Fibroblast of lung (primary cell): ENCODE measurements at places on chromosomes 3 and 15. TPM values are rescaled to one million over a fixed set of nuclear protein-coding genes. Genes with fewer than 3 reads are reported as not detected.

The EPHB1 gene
- total RNA-seq, result 0.50 TPM in 1 of 2 replicates, not detected in the other

The FOXL2 gene
- total RNA-seq, result under 0.01 TPM in 2 replicates

The SPESP1 gene
- 4.6 and 8.2 TPM in 2 replicates for total RNA-seq

The C3orf52 gene
- total RNA-seq, result 1.8 TPM in 2 replicates

The ECE2 gene
- total RNA-seq, result not detected in 2 replicates

The KNG1 gene
- total RNA-seq, result not detected in 2 replicates

The ARHGEF3 gene
- 14.1 and 16.7 TPM in 2 replicates for total RNA-seq

The TEX55 gene
- total RNA-seq, result not detected in 2 replicates

The GUCA1C gene
- not detected in 2 replicates for total RNA-seq

The RBP2 gene
- total RNA-seq, result not detected in 2 replicates

The ABCF3 gene
- 63.9 and 65.1 TPM in 2 replicates for total RNA-seq

The RBM5 gene
- total RNA-seq, result 156 and 174 TPM in 2 replicates

The AADAC gene
- total RNA-seq, result 0.17 and 0.77 TPM in 2 replicates

The ILDR1 gene
- not detected in 2 replicates for total RNA-seq

The FBXW12 gene
- not detected in 2 replicates for total RNA-seq

The WNT5A gene
- 52.6 and 117 TPM in 2 replicates for total RNA-seq

The C3orf49 gene
- not detected in 2 replicates for total RNA-seq

The IGDCC3 gene
- not detected in 2 replicates for total RNA-seq

The SAXO2 gene
- total RNA-seq, result 0.66 and 1.8 TPM in 2 replicates

The LXN gene
- total RNA-seq, result 168 and 495 TPM in 2 replicates

The TTLL13 gene
- total RNA-seq, result under 0.01 TPM in 1 of 2 replicates, not detected in the other

The ACKR4 gene
- total RNA-seq, result 1.8 and 14.9 TPM in 2 replicates

The POLQ gene
- 3.3 and 4.1 TPM in 2 replicates for total RNA-seq

The TM6SF1 gene
- 2.3 and 3.6 TPM in 2 replicates for total RNA-seq

The MON1A gene
- total RNA-seq, result 11.8 and 12.2 TPM in 2 replicates

The EFHB gene
- total RNA-seq, result 0.83 and 1.0 TPM in 2 replicates

The CCDC54 gene
- not detected in 2 replicates for total RNA-seq

The PP2D1 gene
- total RNA-seq, result not detected in 2 replicates

The TUSC7 gene
- total RNA-seq, result not detected in 2 replicates

The ZMYND10 gene
- 0.26 and 0.83 TPM in 2 replicates for total RNA-seq
